ENCODE measurements at places on chromosomes 12 and 14.

DNA sequence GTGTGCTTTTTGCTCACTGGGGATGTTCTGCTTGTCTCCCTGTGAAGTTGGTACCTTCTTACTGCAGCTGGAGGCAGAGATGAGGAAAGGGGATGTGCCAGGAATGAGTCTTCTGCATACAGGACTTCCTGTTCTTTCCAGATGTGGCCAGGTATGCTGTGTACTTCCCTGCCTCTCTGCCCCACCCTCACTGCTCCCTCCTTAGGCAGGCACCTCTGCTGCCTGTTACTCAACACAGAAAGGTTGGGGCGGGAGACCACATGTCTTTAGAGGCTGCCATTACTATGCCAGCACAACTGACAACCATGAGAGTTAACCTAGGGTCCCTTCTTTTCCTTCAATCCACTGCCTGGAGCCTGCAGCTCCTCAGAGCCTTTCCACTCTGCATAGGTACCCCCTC is 2.0 kb upstream of the OAS3 start:
- DNase-seq, result no peak

DNA sequence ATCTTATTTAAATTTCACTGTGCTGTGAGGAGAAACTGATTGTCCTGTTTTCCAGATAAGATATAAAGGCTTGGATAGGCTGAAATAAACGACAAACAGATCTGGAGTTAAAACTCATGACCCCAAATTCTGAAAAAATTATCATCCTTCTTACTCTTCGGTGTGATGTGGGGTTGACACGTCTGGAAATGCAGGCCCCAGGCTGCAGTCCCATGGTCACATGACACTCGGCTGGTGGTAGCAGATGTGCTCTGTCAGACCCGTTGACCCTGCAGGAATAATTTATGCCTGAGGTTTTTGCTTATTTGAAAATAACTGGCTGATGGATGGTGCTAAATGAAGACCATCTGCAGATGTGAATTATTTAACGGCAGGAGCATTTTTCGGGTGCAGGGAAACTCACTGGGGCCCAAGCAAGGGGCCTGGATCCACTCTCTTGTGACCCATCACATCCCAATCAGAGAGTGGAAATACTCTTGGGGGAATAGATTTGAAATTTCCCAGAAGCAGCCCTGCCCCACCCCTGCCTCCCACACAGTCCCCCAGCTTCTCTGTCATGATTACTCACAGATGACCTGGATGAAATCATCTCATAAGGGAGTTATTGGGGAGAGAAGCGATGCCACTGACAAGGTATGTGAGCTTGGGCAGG is 47.7 kb upstream of the CMKLR1 start:
- no peak for DNase-seq

DNA sequence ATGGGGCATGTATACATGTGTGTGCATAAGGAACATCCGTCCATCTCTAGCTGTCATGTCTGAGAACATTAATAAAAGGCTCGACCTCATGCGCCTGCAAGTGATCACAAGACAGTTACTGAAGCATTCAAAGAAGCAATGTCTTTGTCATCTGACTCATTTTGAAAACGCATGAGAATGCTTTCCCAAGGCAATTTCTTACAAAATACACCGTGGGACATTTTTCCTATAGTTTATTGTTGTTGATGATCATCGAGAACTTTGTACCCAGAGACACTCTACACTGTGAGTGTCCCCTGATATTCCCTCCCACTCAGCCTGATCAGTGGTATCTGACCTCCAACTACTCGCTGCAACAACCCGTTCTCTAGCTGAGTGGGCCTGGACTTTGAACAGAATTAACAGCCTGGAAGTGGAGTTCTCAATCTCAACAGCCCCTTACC is 68.1 kb downstream of the ETV6 start:
- DNase-seq, result no peak

DNA sequence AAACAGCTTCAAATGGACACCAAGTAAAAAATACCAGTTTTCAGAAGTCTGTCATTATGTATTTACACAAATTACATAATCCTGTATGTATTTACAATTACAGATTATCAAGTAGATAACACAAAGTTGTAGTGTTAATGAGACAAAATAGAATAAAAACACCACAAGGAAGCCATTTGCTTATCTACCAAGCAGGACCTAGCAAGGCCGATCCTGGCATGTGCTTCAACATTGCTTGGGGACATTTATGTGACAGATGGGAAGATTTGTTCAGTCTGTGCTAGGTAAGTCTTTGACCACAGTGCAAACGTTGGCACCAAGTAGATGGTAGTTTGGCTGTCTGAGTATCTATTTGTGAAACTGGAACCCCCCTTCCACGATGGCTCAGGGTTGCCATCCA is 35.8 kb downstream of the BCAT1 start:
- DNase-seq, result no peak

GRCh38 chr12:102051431-102051965 is 10.3 kb downstream of the WASHC3 start:
- DNase-seq, result no peak
